Esophagus (tissue), 2 donors: ENCODE measurements at places on chromosomes 6 and 20. TPM values are rescaled to one million over a fixed set of nuclear protein-coding genes. Genes with fewer than 3 reads are reported as not detected.

The RFX6 gene
- not detected for polyA plus RNA-seq

The TMX4 gene
- polyA plus RNA-seq, result 5.5 TPM

The GINS1 gene
- 4.1 TPM for polyA plus RNA-seq

The BPI gene
- not detected for polyA plus RNA-seq

The TMEM217 gene
- 2.6 TPM for polyA plus RNA-seq

The GPR6 gene
- polyA plus RNA-seq, result not detected

The CLDN20 gene
- polyA plus RNA-seq, result not detected

The GMDS gene
- 42.4 TPM for polyA plus RNA-seq

The NOX3 gene
- polyA plus RNA-seq, result not detected

The OOEP gene
- polyA plus RNA-seq, result 0.22 TPM

The EFCAB8 gene
- 0.11 TPM for polyA plus RNA-seq

The UNC5CL gene
- polyA plus RNA-seq, result 0.82 TPM

The PNPLA1 gene
- 0.02 TPM for polyA plus RNA-seq

The DEFB115 gene
- polyA plus RNA-seq, result not detected

The FAM83B gene
- 9.9 TPM for polyA plus RNA-seq

The C20orf173 gene
- polyA plus RNA-seq, result not detected
